ENCODE measurements at places on chromosomes 12 and 14.

- DNase-seq: no peak
These were observed 14.1 kb downstream of the COQ10A start for GRCh38 chr12:56280849-56281248.

- DNase-seq: no peak
These were observed 84.0 kb downstream of the SYNE3 start for GRCh38 chr14:95432144-95433093.

GRCh38 chr14:75976826-75977581 is 4.8 kb downstream of the TGFB3 start:
- no peak for DNase-seq

GRCh38 chr12:68117661-68118060 is 41.9 kb downstream of the IFNG start:
- DNase-seq: no peak

DNA sequence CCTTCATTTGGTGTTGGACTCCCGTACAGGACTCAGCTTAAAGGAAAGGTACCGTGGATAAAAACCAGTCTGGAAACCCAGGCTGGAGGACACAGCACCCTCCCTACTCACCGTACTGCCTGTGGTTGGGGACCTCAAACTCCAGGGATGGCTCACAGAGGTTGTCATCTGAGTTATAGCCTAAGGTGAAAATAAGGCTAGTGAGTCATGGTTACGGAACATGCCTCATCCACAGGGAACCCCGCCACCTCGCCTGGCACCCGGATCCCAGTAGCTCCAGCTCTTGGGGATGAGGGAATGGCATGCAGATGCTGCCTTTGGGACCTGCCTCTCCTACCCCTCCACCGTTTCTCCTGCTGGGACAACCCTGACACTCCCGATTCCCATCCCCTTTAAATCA is 36.8 kb upstream of the GPR68 start:
- no peak for DNase-seq

- no peak for DNase-seq
These were observed 6.7 kb downstream of the FNTB start for GRCh38 chr14:64993266-64993930.
